ENCODE measurements at places on chromosomes 1 and 21. TPM values are rescaled to one million over a fixed set of nuclear protein-coding genes. Genes with fewer than 3 reads are reported as not detected.

DNA sequence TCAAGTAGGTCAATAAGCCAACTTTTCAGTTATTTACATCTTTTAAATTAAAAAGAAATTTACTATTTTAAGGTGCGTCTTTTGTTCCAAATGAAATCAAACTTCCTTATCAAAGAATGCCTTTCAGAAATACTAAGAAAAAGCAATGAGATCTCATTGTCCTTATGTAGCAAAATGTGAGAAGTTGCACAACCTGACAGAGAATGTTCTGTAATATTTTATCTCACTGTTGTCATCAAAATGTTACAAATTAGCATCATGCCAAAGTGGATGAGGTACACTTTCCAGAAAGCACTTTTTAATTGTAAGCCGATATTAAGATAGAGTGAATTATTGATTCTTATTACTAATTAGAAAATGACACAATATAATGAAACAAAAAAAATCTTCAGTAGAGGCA lies 50.4 kb downstream of the KCNT2 start:
- no peaks in the 10 kb centered on the region for H3K4me1 ChIP-seq
- H3K27me3 ChIP-seq, result no peaks in the 10 kb centered on the region
- no peak overlapping the region for H3K4me3 ChIP-seq
- DNase-seq, result no peak
- no peaks in the 10 kb centered on the region for H3K36me3 ChIP-seq

HAO2 gene
- total RNA-seq, result not detected

- no peaks in the 10 kb centered on the region for H3K4me1 ChIP-seq
- no peak for DNase-seq
- H3K36me3 ChIP-seq, result no peaks in the 10 kb centered on the region
- no peak overlapping the region for H3K27ac ChIP-seq
- H3K4me3 ChIP-seq, result no peak overlapping the region
Observed at GRCh38 chr1:75423136-75423535, 187.8 kb downstream of the SLC44A5 start.

DNA sequence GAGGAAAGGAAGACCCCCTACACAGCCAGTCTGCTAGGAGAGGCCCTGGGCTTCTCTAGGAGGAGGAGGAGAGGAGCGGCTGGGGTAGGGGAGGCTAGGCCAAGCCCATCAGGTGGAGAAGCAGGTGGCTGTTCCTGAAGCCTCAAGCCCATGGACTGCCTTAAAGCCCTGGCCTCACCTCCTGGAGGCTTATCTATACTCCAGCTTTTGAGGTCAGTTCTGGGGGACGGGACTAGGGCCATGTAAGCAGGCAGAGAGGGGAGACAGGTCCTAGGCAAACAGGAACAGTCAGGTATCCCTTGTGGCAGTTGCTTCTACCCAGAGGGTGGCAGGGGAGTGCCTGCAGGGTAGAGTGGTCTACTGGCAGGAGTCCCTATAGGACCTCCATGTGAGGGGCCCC lies 40.6 kb downstream of the KCNC4 start:
- no peak overlapping the region for H3K4me3 ChIP-seq
- no peaks in the 10 kb centered on the region for H3K27me3 ChIP-seq
- no peak overlapping the region for H3K27ac ChIP-seq
- DNase-seq, result no peak

- DNase-seq, result peak; percentile 67
- H3K4me3 ChIP-seq, result no peak overlapping the region
- peaks cover 26% of the 10 kb centered on the region for H3K36me3 ChIP-seq
- H3K27ac ChIP-seq, result peak overlapping the region; percentile 75
- H3K4me1 ChIP-seq, result peaks cover 24% of the 10 kb centered on the region
Observed at GRCh38 chr1:44239331-44239960, 26.2 kb downstream of the DMAP1 start.

GRCh38 chr1:171389171-171389570 lies 75.2 kb downstream of the FMO4 start:
- no peaks in the 10 kb centered on the region for H3K27me3 ChIP-seq
- no peaks in the 10 kb centered on the region for H3K36me3 ChIP-seq
- no peak overlapping the region for H3K4me3 ChIP-seq

DNA sequence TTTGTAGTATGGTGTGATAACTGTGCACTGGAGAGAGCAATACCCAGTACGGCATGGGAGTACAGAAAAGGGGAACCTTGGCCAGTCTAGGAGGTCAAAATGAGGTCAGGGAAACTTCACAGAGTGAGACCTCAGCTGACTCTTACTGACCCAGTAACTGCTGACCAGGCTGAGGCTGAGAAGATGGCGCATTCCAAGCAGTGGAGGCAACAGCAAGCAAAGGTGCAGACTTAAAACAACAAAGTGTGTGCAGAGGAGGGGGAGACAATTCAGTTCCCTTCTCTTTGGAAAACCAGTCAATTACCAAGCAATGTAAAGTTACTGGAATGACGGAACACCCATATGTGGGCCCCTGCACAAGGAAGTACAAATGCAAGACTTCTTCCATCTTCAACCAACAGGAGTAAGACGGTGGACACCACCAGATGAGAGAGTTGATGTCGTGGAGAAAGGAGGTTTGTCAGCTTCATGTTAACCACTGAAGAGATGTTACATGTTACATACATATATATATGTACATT lies 54.6 kb upstream of the PRDX6 start:
- no peak overlapping the region for H3K4me3 ChIP-seq
- H3K27ac ChIP-seq, result no peak overlapping the region
- no peak for DNase-seq

- H3K4me1 ChIP-seq, result no peaks in the 10 kb centered on the region
- no peak overlapping the region for H3K27ac ChIP-seq
- no peaks in the 10 kb centered on the region for H3K27me3 ChIP-seq
- H3K36me3 ChIP-seq, result no peaks in the 10 kb centered on the region
- no peak for DNase-seq
Observed at GRCh38 chr1:158666037-158666436, 20.5 kb downstream of the SPTA1 start.

- no peak overlapping the region for H3K27ac ChIP-seq
- no peak overlapping the region for H3K4me3 ChIP-seq
- H3K27me3 ChIP-seq, result no peaks in the 10 kb centered on the region
- no peak for DNase-seq
- no peaks in the 10 kb centered on the region for H3K4me1 ChIP-seq
Observed at GRCh38 chr1:51270751-51271150, 34.7 kb downstream of the RNF11 start.

DNA sequence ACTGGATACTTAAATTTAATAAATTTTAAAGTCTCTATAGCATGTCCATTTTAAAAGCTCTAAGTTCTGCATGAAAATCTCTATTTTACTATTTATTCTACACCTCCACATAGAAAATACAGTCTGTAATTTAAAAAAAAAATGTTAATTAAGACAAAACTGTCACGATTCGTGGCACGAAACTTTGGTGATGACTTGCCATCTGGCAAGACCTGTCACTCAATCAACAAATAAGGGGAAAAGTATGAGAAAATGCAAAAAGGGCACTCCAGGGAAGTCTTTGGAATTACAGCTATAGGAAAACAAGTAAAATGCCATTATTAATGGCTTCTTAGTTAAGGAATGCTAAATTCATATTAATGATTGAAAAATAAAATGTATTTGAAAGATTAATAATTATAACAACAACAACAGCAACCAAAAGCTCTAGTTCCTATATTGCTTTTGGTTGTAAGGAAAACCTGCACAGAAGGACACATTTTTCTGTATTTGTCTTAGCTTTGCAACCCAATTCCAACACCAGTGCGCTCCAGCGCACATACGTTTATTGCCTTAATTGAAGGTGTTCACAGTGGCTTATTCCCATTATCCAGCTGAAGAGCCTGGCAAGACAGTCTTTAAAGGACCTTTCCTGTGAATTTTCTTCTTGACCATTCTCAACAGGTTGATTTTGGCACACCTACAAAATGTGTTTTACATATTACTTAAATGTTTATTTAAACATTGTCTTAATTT lies 107.8 kb downstream of the PLPPR5 start:
- no peaks in the 10 kb centered on the region for H3K36me3 ChIP-seq
- H3K4me3 ChIP-seq, result no peak overlapping the region
- no peaks in the 10 kb centered on the region for H3K4me1 ChIP-seq
- no peak for DNase-seq
- H3K27ac ChIP-seq, result no peak overlapping the region
- no peaks in the 10 kb centered on the region for H3K27me3 ChIP-seq

GRCh38 chr1:162696286-162696862 lies 64.1 kb downstream of the DDR2 start:
- H3K27me3 ChIP-seq, result no peaks in the 10 kb centered on the region
- DNase-seq, result peak; percentile 91
- peak overlapping the region; percentile 15 for H3K4me3 ChIP-seq
- peak overlapping the region; percentile 78 for H3K27ac ChIP-seq

DNA sequence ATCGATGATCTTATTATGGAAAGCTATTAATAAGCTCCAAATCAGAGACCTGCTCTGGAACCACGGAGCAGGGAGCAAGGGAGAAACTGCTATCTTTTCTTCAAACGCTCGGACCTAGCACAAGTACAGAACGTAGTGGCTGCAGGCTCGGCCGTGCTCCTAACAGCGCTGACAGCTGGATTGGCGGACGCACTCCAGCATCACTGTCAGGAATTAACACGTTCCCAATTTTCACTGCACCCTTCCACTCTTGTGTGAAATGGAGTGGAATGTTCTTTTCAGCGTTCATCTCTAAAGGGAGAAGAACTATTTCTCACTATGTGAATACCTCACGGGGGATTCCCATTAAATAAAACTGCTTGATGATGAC lies 106.9 kb downstream of the ZNF281 start:
- H3K27me3 ChIP-seq, result peaks cover 35% of the 10 kb centered on the region
- H3K27ac ChIP-seq, result no peak overlapping the region
- H3K36me3 ChIP-seq, result no peaks in the 10 kb centered on the region
- H3K4me3 ChIP-seq, result peak overlapping the region; percentile 85
- DNase-seq, result peak; percentile 69

AQP10 gene
- total RNA-seq, result not detected

- H3K27me3 ChIP-seq, result no peaks in the 10 kb centered on the region
- H3K4me1 ChIP-seq, result peaks cover 12% of the 10 kb centered on the region
- DNase-seq, result peak; percentile 79
- no peak overlapping the region for H3K4me3 ChIP-seq
- peak overlapping the region; percentile 78 for H3K27ac ChIP-seq
Observed at GRCh38 chr1:225464851-225465792, 37.3 kb upstream of the LBR start.

- DNase-seq, result no peak
- no peaks in the 10 kb centered on the region for H3K27me3 ChIP-seq
- H3K4me3 ChIP-seq, result no peak overlapping the region
Observed at GRCh38 chr1:246121533-246121932, 385.5 kb downstream of the SMYD3 start.

DNA sequence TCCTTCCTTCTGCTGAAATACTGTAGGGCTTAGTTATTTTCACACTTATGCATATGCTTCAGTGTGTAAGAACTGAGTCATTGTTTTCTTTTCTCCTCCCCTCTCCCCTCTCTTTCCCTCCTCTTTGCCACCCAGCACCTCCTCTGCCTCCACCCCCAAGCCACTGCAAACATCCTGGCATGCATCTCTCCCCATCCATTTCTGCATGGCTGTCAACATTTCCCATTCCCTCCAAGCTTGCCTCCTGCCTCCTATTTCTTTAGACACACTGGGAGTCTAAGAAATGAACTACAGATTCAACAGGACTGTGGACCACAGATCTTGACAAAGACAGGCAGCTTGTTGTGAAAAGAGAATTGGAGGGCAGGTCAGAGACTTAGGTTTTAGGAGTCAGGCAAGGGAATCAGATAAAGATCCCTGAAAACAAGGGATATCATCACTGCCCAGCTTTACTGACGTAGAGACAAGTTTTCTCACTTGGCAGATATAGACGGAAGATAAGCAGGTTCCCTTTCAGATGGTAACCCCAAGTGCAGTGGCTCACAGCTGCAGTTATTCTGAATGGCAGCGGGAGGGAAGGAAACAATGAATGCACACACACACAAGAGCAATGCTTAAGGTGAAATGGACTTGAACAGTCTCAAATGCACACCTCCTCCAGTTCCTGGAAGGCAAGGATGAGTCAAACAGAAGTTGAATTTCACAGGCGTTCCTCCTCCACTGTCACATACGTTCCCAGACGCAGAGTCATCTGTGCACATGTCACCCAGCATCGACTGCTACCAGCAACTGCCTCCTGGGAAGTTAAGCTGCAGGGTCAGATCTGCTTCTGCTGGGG lies 56.1 kb downstream of the HIVEP3 start:
- no peak overlapping the region for H3K27ac ChIP-seq
- DNase-seq, result no peak
- H3K27me3 ChIP-seq, result peaks cover 49% of the 10 kb centered on the region

GRCh38 chr1:46062651-46063319 lies 69.6 kb downstream of the PIK3R3 start:
- H3K27ac ChIP-seq, result no peak overlapping the region
- DNase-seq, result no peak
- H3K36me3 ChIP-seq, result peaks cover 46% of the 10 kb centered on the region
- H3K27me3 ChIP-seq, result no peaks in the 10 kb centered on the region

DNA sequence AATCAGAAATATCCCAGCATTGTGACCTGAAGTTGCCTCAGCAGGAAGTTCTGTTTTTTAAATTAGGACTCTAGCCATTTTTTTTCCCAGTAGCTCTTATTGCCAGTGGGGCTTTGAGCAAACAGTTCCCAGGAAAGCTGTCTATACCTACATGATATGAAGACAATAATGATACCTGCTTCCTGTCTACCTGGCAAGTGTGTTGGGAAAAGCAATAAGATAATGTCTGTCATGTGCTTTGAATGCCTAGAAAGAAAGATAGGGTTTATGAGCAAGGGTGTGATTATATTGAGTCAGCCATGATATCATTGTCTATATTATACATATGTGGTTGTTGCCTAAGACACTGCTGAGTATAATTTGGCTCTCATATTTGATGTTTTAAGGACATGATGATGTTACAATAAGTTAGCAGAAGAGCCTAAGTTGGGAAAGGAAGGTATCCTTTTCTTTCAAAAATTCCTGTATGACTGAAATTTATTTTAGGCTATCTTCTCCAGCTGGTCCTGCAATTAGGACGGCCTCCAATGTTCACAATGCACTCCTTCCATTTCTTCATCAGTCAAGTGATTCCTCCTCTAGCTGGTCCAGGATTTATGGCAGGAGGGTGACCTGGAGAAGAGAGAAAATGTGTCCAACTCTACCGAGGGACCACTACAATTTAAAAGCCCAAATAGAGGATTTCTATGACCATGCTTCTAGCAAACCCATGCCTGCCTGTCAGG lies 99.6 kb upstream of the CDC42BPA start:
- no peaks in the 10 kb centered on the region for H3K4me1 ChIP-seq
- DNase-seq, result no peak
- no peaks in the 10 kb centered on the region for H3K36me3 ChIP-seq
- no peaks in the 10 kb centered on the region for H3K27me3 ChIP-seq

DNA sequence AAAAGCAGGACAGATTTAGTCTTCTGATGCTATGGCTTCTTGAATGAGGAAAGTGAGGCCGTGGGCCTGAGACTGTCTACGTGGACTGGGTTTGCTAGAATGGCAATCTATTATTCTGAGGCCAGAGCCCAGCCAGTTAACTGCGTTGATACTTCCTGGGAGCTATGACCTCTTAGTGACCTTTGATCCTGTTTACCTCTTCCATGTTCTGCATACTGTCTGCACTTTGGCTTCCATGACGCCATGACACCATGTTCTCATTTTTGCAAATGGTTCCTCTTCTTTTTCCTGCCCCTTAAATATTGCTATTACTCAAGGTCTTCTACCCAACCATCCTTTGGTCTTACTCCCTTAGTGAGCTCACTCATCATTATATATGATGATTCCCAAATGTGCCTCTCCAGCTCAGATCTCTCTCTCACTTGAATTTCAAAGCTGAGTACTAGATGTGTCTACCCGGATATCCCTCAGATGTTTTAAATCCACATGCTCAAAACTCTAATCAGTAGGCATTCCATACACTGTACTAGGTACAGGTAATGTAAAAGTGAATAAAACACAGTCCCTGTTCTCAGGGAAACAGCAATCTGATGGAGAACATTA lies 66.1 kb upstream of the ATP1A1 start:
- DNase-seq, result no peak
- H3K27ac ChIP-seq, result no peak overlapping the region
- H3K4me3 ChIP-seq, result no peak overlapping the region

Measured in endodermal cell (in vitro differentiated cells).